Karpas-422 (cell line): ENCODE measurements at places on chromosomes 4 and X. TPM values are rescaled to one million over a fixed set of nuclear protein-coding genes. Genes with fewer than 3 reads are reported as not detected.

GPR50 gene
- total RNA-seq, result not detected in 2 replicates

- no peak overlapping the region for H3K27ac ChIP-seq
- no peaks in the 10 kb centered on the region for H3K36me3 ChIP-seq
- no peak for DNase-seq
- H3K4me3 ChIP-seq, result no peak overlapping the region
- H3K4me1 ChIP-seq, result peaks cover 8% of the 10 kb centered on the region
These were observed 107.3 kb downstream of the JADE1 start for GRCh38 chr4:128916832-128917231.

DNA sequence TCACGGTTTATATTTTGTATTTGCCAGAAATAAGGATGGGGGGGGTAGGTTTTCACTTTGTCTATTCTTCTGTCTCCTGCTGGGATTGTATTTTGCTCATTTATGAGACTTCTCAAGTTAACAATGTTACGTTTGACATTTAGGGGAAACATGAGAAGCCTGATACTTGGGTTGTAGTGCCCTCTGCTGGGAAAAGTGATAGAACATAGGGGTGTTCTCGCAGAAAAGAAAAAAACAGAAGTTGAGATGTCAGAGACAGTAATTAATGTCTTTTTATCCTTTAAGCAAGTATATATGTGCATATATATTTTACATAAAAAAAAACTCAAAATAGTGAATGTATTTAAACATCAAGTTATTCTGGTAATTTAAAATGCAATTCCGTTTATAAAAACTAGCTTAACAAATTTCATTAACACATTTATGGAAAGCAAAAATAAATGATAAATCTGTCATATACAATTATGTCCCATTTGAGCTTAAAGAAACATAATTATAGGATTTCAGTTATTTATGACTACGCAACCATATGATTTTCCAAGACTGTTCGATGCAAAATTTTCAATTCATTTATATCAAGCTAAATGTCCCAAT lies 46.0 kb upstream of the TMPRSS11F start:
- H3K4me1 ChIP-seq, result no peaks in the 10 kb centered on the region
- H3K27ac ChIP-seq, result no peak overlapping the region
- peak; percentile 88 for DNase-seq
- no peak overlapping the region for H3K4me3 ChIP-seq
- H3K27me3 ChIP-seq, result no peaks in the 10 kb centered on the region

- H3K27ac ChIP-seq, result no peak overlapping the region
- no peaks in the 10 kb centered on the region for H3K36me3 ChIP-seq
- H3K27me3 ChIP-seq, result no peaks in the 10 kb centered on the region
- DNase-seq, result no peak
These were observed 158.1 kb upstream of the USP38 start for GRCh38 chr4:143026459-143027170.

PLP1 gene
- 1.2 TPM in 1 of 2 replicates, not detected in the other for total RNA-seq

DNA sequence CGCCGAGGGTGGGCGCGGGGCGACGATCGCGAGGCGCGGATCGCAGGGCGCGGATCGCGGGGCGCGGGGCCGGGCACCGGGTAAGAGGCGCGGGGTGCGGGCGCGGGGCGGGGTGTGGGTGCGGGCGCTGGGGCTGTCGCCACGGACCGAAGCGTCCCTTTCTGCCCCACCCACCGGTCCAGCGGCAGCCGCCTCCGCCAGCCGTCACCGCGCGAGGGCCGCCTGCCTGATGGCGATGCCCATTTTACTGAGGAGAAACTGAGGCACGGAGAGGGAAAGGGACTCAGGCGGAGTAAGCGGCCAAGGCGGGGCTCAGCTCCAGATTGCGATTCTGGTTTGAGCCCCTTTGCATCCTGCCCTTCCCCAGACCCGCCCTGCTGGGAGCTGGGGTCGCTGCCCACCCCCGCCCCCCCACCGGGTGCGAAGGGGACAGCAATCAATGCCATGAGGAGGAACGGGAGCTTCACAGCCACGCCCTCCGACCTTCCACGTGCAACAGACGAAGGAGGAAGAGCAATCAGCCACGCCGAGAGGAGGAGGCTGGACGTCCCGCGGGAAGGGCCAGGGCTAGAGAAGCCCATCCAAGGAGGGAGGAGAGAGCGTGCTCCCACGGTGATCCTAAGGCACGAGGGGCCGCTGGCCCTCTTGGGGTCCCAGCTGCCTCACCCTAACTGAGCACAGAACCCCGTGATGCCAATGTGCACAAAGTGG lies 10.9 kb upstream of the MAN2B2 start:
- H3K27ac ChIP-seq, result no peak overlapping the region
- H3K36me3 ChIP-seq, result no peaks in the 10 kb centered on the region
- DNase-seq, result no peak
- H3K4me3 ChIP-seq, result no peak overlapping the region

DNA sequence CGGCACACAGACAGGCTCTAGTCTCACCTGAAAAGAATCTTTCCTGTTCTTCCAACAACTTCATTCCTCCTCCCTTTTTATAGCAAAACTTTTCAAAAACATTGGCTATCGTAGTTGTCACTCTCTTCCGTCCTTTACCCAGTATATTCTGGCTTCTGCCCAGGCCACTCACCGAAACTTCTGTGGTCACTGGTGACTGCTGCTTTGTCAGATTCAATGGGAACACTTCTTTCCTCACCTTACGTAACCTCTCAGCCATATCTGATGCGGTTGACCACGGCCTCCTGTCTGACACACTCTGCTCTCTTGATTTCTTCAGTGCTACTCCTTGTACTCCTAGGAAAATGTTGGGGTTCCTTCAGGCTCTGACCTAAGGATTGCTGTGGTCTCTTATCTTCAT lies 9.2 kb upstream of the RNF150 start:
- no peak for DNase-seq
- H3K27me3 ChIP-seq, result no peaks in the 10 kb centered on the region
- no peak overlapping the region for H3K4me3 ChIP-seq

DNA sequence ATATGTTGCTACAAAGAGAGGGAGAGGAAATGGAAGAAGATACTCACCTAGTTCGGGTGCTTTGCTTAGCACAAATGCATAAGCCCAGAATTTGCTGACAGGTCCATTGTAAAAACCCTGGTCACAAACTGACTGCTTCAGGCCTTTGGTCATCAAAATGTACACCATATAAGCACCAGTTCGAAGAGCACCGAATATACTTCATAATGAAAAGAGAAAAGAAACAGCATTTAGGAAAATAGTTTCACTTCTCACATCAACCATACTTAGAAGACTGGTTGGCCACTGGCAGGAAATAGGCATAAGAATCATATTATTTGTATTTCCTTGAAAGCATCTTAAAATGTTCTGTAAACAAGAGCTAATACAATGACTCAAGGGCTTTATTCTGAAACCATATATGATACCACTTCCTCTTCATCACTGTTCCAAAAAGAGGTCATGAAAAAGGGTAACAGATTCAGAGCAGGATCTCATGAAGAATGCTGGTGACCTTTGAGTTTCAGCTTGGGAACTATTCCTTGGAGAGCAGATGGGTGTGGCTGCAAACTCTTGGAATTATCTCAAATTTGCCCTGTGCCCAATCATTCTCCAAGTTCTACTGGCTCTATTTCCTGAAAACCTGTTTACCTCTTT lies 138.7 kb downstream of the ELOVL6 start:
- H3K27me3 ChIP-seq, result no peaks in the 10 kb centered on the region
- peaks cover 19% of the 10 kb centered on the region for H3K4me1 ChIP-seq
- H3K4me3 ChIP-seq, result no peak overlapping the region

GABRG1 gene
- not detected in 2 replicates for total RNA-seq

GRCh38 chr4:26916195-26916594 lies 55.6 kb downstream of the STIM2 start:
- H3K27ac ChIP-seq, result no peak overlapping the region; the same call in 1 of the 2 replicates
- peaks cover 38% of the 10 kb centered on the region for H3K36me3 ChIP-seq
- no peak overlapping the region for H3K4me3 ChIP-seq
- H3K4me1 ChIP-seq, result peaks cover 21% of the 10 kb centered on the region
- H3K27me3 ChIP-seq, result no peaks in the 10 kb centered on the region
- no peak for DNase-seq

KLF3 gene
- not detected in 2 replicates for total RNA-seq

DNA sequence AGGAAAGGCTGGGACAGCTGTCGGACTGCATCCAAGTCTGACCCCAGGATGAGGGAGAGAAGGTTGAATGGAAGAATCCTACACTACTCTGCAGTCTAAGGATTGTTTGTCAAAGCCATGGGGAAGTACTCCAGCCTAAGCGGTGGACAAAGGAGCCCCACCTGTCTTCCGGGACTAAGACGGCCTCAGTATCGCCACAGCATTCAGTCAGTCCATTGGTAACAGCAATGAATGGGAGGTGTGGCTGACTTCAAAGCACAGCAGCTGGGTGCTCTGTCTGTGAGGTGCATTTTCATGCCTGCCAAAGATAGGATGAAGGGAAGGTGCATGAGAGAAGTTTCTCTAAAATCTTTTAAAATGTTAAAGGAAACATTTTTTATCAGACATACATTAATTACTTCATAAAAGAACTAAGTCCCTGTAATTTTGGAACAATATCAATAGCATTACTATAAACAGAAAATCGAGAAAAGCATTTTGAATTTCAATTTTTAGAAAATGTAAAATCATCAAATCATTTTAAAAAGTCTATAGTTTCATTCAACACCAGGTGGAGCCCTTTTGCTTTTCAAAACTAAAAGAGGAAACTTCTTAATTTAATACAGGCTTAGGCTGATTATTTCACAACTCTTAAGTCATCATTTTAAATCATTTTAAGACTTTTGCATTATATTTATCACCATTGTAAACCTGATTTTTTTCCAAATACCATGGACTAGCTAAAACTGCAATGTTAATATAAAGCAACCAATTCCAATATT lies 27.6 kb upstream of the INTU start:
- no peaks in the 10 kb centered on the region for H3K27me3 ChIP-seq
- peak; percentile 78 for DNase-seq
- no peak overlapping the region for H3K27ac ChIP-seq
- H3K36me3 ChIP-seq, result no peaks in the 10 kb centered on the region
- H3K4me1 ChIP-seq, result no peaks in the 10 kb centered on the region

NDST3 gene
- total RNA-seq, result not detected in 2 replicates

DCAF8L2 gene
- total RNA-seq, result not detected in 2 replicates

HHIP gene
- not detected in 2 replicates for total RNA-seq

- no peak overlapping the region for H3K27ac ChIP-seq
- DNase-seq, result no peak
- no peak overlapping the region for H3K4me3 ChIP-seq
- H3K27me3 ChIP-seq, result no peaks in the 10 kb centered on the region
These were observed 2.1 kb downstream of the UGT8 start for GRCh38 chr4:114600672-114601071.
